Motor neuron (in vitro differentiated cells): ENCODE measurements at places on chromosomes 7 and 10.

DNA sequence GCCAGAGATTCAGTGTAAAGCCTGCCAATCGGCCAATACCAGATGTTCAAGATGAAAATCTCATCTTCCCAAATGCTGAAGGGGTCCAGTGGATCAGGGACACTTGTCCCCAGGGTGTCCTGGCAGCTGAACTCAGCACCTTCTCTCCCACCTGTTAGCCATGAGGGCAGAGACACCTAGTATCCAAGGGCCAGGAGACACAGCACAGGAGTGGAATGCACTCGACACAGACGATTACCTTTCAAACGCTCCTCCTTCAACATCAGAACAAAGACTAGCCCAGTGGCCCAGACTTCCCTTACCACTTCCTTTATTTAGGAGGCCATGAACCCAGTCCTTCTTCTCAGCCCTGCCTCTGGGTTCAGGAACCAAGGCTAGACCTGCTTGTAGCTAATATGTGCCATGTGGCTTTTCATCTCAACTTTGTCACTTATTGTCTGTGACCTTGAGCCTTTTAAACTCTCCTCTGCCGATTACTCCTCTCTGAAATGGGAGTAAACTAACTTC is 180.3 kb upstream of the PLXNA4 start:
- no peak for ATAC-seq

- no peak for ATAC-seq
Observed at GRCh38 chr10:43888586-43888985, 239.9 kb upstream of the ZNF32 start.

GRCh38 chr7:150736864-150737263 is 354 bp upstream of the GIMAP5 start:
- no peak for ATAC-seq

DNA sequence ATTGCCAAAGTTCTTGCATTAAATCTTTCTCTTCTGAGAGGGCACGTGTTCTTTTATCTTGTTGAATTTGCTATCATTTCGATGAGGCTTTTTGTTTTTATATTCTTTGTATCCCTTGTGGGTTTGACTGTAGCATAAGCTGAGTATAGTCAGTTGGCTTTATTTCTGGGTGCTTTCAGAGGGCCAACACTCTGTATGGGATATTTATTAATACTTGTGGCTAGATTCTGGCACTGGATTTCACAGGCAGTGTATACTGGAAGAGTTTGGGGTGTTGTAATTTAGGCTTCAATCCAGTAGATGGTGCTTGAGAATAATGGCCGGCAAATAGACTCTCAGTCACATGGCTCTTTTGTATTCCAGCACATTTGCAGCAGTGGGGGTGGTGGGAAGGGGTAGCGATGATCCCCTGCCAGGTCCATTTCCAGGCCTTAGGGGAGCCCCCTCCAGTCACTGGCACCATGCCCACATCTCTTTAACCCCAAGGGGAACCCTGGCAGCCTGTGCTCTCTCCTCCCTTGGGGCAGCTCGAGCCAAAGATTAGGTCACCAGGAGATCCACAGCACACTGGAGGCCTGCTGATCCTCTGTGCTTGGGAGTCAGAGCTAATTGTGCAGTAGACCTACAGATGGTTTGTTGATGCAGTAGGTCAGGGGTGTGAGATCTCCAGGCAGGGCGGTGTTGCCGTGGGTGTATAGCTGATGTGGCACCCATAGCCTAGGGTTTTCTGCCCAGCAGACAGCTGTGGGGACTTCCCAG is 81.8 kb downstream of the PTPN20 start:
- ATAC-seq: peak; percentile 99

DNA sequence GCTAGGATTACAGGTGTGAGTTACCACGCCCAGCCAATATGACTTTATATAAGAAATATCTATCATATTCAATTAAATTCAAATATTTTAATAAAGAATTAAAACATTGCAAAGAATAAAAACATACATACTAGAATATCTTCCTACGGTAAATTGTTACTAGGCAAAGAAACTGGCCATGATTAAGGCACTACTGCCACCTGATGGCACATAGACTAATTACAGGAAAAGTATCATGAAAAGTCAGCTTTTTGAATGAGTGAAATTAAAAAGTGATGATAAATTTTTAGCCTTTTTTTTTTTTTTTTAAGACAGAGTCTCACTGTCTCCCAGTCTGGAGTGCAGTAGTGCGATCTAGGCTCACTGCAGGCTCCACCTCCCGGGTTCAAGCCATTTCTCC is 30.9 kb downstream of the MRPS33 start:
- no peak for ATAC-seq

DNA sequence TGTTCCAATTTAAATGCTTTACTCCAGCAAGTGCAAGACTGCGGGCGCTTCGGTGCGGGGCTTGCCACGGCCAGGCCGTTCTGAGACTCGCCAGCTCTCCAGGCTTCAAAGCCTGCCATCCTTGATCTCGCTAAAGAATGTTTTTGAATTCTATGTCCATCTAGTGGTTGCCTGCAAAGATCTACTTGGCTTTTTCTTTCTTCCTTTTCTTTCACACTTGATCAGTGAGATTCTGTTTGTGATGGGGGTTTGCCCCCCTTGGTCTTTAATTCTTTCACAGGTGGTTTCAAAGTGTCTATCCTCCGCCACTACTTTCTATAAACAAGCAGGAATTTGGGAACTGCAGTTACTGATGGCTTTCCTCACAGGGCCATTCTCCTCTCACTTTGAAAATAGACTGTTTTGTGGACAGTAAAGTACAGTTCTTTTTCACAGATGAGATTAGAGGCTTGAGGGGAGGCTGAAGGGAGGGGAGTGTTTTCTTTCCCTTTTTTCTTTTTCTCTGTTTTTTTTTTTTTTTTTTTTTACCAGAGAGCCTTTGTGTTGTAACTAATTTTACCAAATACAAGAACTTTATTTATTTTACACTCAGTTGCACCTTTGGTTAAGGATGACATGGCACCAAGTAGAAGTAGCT is 15.2 kb upstream of the FBXW4 start:
- ATAC-seq: no peak
